ENCODE measurements at places on chromosomes 11 and 22.

DNA sequence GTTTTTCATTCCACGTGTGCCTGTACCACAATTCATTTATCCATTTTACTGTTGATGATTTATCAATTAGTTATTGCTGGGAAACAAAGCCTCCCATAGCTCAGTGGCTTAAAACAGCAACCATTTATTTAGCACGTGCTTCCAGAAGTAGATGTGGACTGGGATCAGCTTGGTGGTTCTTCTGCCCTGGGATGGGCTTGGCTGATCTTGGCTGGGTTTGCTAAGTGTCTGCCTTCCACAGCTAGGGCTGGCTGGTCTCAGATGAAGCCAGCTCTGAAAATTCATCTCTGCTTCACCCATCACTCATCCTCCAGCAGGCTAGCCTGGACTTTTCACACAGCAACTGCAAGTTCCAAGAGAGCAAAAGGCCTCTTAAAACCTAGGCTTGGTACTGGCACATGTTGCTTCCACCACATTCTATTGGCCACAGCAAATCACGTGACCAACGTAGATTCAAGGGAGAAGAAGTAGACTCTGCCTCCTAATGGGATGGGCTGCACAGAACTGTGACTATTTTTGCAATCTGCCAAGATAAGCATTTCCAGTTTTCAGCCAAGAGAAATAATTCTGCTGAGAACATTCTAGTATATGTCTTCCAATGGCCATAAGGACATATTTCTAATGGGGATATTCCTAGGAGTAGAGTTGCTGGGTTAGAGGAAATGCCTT, 124.9 kb downstream of the MN1 start:
- no peak for DNase-seq

- DNase-seq, result no peak
Measured at GRCh38 chr11:889687-890475, 20.7 kb downstream of the CHID1 start.

DNA sequence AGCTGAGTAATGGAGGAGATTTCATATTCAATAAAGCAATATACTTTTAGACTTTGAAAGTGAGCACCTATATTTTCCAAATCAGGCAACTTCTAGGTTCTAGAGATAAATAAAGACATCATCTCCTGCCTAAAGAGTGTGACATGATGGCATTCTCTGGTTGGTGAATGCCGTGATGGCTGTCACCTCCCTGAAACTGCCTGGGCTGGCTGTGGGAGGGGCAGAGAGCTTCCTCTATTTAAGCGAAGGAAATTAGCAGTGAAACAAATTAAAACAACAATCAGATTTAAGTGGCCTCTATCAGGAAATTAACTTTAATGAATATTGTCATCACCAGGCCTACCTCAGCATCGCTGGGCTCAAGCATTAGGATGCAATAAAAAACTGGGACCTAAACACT, 113.9 kb downstream of the ARL14EP start:
- DNase-seq, result no peak

GRCh38 chr11:34363363-34364084, 5.7 kb upstream of the ABTB2 start:
- no peak for DNase-seq

- peak; percentile 66 for DNase-seq
Measured at GRCh38 chr11:46238078-46238966, 39.1 kb upstream of the CREB3L1 start.

DNA sequence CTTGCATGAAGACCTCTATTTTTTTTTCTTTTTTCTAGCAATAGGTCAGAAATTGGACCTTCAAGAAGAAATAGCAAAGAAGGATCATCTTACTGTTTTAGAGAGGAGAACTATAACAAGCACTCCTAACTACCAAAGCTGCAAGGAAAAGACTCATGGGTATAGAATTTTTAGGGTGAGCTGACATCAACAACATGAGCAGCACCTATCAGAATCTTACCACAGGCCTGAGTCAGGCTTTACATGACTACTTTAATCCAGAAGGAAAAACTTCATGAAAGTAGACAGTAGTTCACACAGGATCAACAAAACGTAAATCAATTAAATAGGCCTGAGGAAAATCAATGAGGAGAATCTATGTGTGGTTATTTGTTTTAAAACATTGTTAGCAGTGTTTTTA, 130.5 kb downstream of the FAM76B start:
- no peak for DNase-seq

- DNase-seq, result no peak
Measured at GRCh38 chr22:50144005-50144614, 26.4 kb upstream of the PANX2 start.

DNA sequence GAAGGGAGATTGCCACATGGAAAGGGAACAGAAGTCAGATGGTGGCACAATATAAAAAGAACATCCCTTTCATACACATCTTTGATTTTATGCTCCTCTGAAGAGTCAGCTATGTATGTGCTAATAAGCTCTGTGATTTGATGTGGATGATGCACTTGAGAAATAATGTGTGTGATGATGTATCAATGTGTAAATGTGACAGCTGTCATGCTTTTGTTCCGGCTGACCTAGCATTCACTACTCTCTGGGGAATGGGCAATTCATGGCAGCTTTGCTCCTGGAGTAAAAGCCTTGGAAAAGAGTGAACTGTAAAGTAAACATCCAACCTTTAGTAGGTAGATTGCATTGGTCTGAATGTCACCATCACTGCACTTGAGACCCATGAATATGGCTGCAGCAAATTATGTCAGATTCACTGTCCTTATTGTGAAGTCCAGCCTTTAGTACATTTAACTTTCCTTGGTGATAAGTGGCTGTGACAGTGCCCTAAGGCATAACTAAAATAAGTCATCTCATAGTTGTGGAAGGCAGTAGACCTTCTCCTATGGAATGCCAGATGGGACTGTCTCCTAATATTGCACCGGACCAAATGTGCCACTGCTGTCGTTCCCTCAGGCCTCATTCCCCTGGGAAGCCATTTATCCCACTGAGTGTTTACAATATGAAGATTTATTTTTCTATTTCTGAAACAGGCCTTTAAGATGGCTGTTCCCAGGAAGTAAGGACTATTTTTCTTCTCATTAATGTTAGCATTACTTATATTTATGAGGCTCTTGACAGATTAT, 178.2 kb upstream of the CCDC90B start:
- DNase-seq, result no peak

DNA sequence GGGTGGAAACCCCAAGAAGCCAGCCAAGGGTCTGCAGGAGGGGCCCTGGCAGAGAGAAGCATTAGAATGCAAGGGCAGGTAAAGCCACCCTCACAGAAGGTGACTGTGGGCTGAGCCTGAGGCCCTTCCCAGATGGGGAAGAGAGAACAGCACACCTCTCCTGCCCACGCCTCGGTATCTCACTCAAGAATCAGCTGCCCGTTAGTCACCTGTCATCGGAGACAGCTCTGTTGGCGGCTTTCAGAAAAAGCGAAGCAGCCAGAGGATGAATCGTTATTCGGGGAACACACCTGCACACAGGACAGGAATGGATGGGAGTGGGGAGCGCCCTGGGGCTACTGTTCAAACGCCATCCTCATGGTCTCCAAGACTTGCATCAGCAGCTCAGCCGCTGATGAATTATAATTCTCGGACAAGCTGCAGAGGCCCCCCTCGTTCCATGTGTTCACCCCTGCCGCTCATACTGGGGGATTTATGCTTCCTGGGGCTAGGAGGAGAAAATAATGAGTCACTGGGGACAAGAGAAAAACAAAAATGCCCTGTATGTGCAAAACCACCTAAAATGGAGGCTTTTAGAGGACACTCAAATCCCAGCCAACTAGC, 21.6 kb upstream of the TMA7B start:
- DNase-seq, result no peak

- DNase-seq, result no peak
Measured at GRCh38 chr11:92505689-92506088, 281.1 kb downstream of the FAT3 start.

DNA sequence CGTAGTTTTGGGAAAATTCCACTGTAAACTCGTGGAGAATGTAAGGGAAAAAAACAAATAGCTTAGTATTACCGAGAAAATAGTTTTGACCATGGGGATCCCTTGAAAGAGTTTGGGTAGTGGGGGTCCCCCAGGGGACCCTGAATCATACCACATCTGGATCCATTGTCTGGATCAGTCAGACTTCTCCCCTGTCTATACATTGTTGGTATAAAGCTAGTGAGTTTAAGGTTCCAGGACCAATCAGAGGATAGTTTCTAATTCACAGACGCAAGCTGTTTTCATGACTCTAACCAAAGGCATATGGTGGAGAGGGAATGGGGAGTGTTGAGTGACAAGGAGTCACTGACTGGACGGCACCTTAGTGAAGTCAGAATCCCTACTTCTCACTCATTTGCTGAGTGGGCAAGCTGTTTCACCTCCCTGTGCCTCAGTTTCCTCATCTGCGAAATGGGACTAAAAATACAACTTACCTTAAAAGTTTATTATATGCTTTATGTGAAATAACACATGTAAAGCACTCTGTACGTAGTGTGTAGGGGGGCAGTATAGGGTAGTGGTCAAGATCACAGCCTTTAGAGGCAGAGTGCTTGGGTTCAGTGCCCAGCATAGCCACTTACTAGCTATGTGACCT, 90.2 kb downstream of the TRAF6 start:
- no peak for DNase-seq

DNA sequence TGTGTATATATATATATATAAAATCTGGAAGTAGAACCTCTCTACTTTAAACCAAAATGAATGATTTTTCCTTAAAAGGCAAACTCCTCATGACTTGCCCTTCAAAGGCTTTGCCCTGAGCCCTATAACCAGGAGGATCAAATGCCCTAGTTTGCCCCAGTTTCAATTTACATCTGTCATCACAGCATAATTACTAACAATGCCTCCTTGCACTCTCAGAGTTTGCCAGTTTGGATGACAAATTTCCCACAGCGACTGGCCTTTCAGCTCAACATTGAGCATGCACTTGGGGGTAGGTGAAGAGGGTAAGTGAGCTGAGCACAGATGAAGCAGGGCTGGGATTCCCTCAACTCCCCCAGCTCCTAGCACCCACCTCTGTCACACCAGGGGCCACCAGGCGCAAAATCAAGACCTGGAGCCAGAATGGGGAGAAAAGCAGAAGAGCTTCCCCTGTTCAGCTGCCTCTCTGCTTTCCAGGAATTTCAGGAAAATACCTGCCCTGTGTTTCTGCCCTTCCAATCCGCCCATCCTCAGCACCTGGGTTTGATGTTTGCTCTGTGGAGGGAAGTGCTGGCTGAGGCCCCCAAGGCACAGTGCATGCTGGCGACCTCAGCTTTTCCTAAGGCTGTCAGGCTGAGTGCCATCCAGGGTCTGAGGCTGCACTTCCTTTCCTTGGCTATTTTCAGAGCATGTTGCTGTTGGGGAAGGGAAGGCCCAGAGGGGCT, 67.5 kb downstream of the ADAMTS15 start:
- DNase-seq, result no peak

GRCh38 chr11:134916421-134917213, 504.6 kb upstream of the B3GAT1 start:
- DNase-seq, result no peak

All from germinal center (tissue), 1 donor.